Pancreas (tissue), 10 donors: ENCODE measurements at places on chromosomes 13 and 19. TPM values are rescaled to one million over a fixed set of nuclear protein-coding genes. Genes with fewer than 3 reads are reported as not detected.

DNA sequence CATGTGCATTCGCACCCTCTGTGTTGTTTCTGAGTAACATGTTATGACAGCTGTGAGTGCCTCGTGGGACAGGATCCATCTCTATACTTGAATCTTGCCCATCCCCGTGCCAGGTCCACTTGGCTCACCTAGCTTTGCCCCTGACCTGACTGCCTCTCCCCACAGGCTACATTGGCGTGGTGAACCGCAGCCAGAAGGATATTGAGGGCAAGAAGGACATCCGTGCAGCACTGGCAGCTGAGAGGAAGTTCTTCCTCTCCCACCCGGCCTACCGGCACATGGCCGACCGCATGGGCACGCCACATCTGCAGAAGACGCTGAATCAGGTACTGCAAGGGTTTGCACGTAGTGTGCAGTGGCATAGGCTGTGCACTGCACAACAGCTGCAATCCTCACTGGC, 53.2 kb downstream of the TMED1 start:
- DNase-seq, result no peak

DNA sequence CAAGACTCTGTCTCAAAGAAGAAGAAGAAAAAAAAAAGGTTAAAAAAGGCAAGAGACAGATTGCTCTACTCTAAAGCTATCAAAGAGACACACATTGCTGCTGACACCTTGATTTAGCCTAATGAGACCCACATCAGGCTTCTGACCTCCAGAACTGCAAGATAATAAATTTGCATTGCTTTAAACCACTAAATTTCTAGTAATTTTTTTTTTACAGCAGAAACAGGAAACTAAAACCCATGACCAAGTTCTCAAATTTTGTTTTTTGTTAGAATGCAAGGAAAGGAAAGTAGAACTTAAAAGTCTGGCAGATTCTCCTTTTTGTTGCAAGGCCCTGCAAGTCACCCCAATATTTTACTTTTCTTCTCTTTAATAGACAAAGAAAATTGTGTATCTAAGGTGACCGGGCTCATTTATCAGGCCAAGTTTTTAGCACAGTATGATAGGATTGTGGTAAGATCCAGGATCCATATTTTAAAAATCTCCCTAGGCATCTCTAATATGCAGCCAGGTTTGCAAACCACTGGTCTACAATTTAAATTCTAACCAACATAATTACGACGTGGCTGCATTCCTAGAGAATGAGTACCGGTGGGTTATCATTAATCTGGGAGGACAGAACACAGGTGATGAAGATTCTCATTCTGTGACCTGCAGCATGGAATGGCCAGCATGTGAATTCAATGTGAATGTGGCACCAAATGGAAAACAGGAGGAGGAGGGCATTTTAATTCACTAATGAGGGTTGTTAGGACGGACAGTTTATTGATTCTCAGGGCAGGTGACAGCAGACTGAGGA, 56.7 kb upstream of the MED4 start:
- DNase-seq, result no peak

GRCh38 chr13:46478651-46479050, 74.3 kb upstream of the LRCH1 start:
- DNase-seq, result no peak

DNA sequence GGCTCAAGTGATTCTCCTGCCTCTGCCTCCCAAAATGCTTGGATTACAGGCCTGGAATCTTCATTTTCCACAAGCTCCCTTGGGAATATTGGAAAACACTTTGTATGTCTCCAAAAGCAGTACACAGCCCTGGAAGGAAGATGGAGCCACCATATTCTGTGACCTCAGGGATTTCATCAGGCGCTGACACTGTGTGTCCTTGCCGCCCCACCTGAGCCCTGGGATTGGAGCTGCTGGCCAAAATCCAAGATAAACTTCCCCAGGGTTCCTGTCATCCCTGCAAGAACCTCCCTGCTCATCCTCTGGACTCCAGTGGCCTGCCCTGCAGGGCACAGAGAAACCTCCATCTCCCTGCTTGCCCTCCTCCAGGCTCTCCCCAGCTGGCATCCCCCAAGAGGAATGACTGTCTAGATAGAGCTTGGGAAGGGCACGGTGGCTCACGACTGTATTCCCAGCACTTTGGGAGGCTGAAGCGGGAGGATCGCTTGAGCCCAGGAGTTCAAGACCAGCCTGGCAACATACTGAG, 1.3 kb upstream of the GNG7 start:
- DNase-seq, result no peak

DNA sequence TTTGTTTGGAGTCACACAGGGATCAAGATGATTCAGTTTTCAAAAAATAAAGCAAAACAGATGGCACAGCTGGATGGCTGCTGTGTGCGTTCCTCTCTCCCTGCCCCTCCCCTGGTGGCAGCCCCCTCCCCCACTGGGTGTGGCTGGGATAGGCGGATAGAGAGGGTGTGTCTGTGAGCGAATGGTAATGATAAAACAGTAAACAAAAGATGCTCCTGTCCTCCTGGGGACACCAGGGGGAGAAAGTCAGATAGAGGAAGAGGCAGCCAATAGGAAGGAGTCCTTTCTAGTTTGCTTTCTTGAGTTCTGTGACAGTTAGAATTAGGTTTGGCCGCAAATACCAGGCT, 6.5 kb downstream of the TMEM255B start:
- no peak for DNase-seq

DNA sequence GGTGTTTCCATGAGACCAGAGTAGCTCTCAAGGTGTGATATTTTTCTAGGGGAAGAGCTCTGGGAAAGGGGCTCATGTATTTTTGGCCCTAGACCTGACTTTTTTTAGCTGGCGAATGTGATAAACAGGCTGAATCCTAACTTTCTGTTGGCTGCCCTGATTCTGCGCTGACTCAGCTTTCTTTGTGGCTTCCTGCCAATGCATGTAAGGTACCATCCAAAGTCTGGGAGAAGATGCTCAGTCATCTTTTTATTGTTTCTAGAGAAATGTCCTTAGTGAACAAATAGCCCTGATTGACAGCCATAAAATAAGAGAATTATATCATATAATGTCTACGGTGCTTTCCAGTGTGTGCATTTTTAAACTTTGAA, 113.6 kb upstream of the MBNL2 start:
- DNase-seq, result no peak

- no peak for DNase-seq
These were observed 98.7 kb downstream of the COL4A2 start for GRCh38 chr13:110405597-110406450.

DNA sequence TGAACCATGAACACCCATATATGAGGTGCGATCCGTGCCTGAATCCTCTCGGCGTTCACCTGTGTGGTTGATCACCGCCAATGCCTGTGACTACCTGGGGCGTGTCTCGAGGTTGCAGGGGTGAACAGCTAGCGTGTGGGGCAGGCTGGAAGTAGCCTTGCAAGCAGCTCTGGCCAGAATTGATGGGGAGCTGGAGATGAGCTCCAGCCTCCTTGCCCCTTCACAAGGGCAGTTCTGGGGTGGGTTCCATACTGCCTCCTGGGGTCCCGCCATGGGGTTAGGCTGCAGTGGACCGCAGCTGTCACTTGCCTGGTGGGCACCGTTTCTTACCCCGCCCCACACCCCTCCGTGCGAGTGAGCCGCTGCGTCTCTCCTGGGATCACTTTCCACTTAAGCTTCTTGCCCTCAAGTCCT, 154.5 kb upstream of the SOX1 start:
- DNase-seq, result no peak

GRCh38 chr19:46648961-46649960, 11.7 kb downstream of the DACT3 start:
- DNase-seq, result no peak

GRCh38 chr19:12703046-12703445, 6.6 kb upstream of the FBXW9 start:
- no peak for DNase-seq

GRCh38 chr13:52067237-52067636, 42.7 kb downstream of the UTP14C start:
- DNase-seq, result no peak

GARIN5A gene
- 2.1 TPM for total RNA-seq

KLK8 gene
- total RNA-seq, result not detected

ICAM3 gene
- total RNA-seq, result 13.8 TPM

SERP2 gene
- 1.6 TPM for total RNA-seq

GIPC3 gene
- total RNA-seq, result 0.17 TPM

FCGBP gene
- 68.0 TPM for total RNA-seq

ZNF561 gene
- total RNA-seq, result 16.1 TPM

KLF5 gene
- 18.2 TPM for total RNA-seq

GPR108 gene
- 62.6 TPM for total RNA-seq
